ENCODE measurements at places on chromosomes 11 and 22. TPM values are rescaled to one million over a fixed set of nuclear protein-coding genes. Genes with fewer than 3 reads are reported as not detected.

HOATZ gene
- 0.50 TPM for total RNA-seq

ACRV1 gene
- total RNA-seq = not detected

TBC1D22A gene
- 16.3 TPM for total RNA-seq

OR52I2 gene
- not detected for total RNA-seq

LRP5 gene
- total RNA-seq = 14.7 TPM

Data from bronchus fibroblast of lung (primary cell).